SJSA1 (cell line): ENCODE measurements at places on chromosomes 4 and X.
A peak's percentile ranks its signal among the peaks of the same experiment; 100 is the strongest.

DNA sequence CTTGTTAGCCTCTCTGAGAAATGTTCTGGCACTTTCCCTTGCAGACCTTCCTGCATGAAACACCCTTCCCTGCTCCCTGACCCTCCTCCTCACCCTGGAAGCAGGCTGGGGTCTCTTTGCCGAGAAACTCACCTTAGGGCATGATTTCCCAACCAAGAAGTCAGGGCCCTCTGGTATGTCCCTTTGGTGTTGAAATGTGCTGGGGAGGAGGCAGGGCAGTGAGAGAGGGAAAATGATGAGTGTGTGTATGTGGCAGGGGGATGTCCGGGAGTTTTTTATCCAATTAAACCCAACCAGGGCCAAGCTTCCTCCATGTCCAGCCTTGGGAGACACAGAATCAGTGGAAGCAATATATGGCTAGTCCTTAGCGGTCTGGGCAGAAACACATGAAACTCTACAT is 5.1 kb downstream of the ELF4 start:
- DNase-seq: no peak

- no peak for DNase-seq
Measured at GRCh38 chrX:19790829-19791228, 96.6 kb downstream of the SH3KBP1 start.

DNA sequence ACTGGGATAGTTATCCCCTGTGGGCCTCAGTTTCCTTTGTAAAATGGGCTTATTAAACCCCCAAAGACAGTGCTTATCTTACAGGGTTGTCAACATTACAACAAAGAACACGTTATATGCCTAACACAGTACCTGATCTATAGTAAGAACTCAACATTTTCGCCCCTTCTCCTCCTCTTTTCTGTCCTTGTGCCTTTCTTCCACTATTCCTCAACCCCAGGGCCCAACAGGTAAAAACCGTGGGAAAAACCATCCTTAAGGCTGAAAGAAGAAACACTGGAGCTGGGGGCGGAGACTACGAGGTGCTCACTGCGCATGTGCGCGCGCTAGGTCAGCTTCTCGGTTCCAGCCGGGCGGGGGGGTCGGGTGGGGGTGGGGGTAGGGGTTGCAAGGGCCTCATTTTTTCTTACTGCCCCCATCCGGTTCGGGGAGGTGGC is 426 bp upstream of the XIAP start:
- DNase-seq: no peak

DNA sequence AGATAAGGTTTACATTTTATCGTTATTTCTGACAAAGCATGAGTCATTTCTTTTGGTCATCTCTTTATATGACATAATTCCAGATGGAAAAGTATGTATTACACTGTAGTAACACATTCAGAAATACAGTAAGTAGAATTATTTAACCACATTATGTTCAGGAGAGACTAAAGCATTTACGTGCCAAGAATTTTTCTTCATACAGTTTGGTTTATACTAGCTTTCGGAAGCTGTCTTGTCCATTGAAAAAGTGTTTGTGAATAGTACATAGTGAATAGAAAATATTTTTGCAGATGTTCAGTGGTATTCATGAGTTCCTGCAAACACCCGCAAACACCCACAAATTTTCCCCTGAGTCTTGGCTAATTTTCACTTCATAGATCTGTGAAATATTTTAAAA is 1033.0 kb upstream of the INTU start:
- no peak for DNase-seq

DNA sequence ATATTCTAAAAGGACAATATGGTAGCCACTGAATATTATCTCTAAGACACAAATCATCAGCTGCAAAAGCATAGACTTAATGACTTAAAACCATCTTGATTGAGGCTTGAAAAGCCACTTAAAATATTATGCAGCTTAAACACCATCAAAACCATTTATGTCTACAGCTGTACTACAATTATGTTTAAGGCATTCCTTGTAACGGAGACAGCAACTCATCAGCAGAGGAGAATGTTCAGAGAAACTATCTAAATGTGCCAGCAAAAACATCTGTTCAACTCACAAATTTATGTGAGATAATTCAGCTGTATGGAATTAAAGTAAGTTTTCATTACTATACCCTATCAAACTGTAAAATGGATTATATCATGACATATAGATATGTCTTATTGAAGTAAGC is 147.9 kb upstream of the CTSO start:
- DNase-seq: no peak

GRCh38 chrX:69614886-69615285 is 1.0 kb upstream of the EDA start:
- no peak for DNase-seq

- no peak for DNase-seq
Measured at GRCh38 chr4:170007113-170007512, 19.1 kb downstream of the MFAP3L start.

- no peak for DNase-seq
Measured at GRCh38 chrX:50100188-50100587, 100.6 kb downstream of the AKAP4 start.

GRCh38 chr4:81538716-81539427 is 67.2 kb upstream of the RASGEF1B start:
- DNase-seq: no peak

DNA sequence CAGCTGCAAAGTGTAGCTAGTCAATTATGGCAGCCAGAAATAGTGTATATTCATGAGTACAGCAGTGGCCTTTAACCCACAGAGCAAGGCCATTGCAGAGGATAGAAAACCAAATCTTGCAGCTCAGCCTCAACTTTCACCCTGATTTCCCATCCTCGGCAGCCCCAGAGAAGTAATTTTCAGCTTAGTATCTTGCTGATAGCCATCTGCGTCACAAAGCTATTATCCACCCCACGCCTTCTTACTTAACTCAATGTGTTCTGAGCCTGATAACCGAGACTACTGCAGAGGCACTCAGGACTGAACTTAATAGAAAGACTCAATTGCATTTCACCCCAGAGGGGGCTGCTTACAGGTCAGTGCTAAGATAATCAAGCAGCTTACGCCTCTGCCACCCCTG is 174.5 kb upstream of the MAOA start:
- DNase-seq: no peak

GRCh38 chr4:149933883-149934282 is 118.2 kb upstream of the IQCM start:
- no peak for DNase-seq

- no peak for DNase-seq
Measured at GRCh38 chr4:3675251-3676115, 90.7 kb upstream of the ADRA2C start.

GRCh38 chr4:1856071-1856942 is at the start of gene LETM1:
Gene LETM1, minus strand, starts transcription at chr4:1856156. Its CDS starts 206 bp downstream, at chr4:1855950.
- peak; percentile 89 for DNase-seq

GRCh38 chr4:81506731-81507130 is 35.0 kb upstream of the RASGEF1B start:
- DNase-seq: no peak
